ENCODE measurements at places on chromosomes 12 and 14.
A peak's percentile ranks its signal among the peaks of the same experiment; 100 is the strongest.

GRCh38 chr14:104898870-104899510, 25.7 kb upstream of the PLD4 start:
- no peak for DNase-seq

GRCh38 chr14:64760146-64760755, 56.0 kb downstream of the PLEKHG3 start:
- peak; percentile 26 for DNase-seq

DNA sequence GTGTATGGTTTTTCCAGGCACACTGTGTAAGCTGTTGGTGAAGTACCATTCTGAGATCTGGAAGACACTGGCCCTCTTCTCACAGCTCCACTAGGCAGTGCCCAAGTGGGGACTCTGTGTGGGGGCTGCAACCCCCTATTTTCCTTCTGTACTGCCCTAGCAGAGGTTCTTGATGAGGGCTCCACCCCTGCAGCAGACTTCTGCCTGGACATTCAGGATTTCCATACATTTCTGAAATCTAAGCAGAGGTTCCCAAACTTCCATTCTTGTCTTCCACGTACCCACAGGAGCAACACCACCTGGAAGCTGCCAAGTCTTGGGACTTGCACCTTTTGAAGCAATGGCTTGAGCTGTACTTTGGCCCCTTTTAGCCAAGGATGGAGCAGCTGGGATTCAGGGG, 85.2 kb upstream of the PRMT8 start:
- DNase-seq = no peak

- no peak for DNase-seq
Observed at GRCh38 chr12:114742363-114742762, 58.4 kb upstream of the TBX3 start.

DNA sequence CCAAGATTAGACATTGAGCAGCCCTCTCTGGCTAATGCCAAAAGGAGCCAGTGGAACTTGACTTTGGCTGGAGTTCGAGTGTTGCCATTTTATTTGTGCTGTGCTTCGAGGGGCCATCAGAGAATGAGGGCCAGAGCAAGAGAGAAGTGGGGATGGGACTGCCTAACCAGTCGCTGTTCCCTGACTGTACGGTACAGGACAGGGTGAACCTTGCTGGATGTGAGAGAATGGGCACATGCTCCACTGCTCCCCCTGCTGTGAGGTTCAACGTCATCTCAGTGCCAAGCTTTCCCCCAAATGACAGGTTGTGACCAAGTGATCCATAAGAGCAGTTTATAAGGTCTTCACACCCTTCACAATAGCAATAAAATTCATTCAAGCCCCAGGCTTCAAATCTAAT, 55.1 kb upstream of the BCL11B start:
- DNase-seq = no peak

DNA sequence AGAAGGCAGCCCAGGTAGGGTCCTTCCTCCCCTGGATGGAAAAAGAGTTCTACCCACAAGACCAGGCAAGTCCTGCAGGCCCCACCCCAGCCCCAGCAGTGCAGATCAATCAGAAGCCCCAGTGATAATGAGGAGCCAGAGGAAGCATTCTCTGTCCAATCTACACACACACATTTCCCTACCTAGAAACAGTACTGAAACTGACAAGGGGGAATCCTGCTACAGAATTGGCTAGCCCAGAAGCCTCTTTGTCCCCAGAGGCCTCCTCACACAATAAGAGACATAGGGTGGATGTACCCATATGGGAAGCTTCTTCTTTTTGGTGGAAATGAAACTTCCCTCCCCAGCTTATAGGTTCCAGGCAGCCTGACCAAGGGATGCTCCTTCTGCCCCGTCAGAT, 9.9 kb downstream of the FSCB start:
- DNase-seq = no peak

All from stimulated activated CD4-positive, alpha-beta T cell treated with anti-CD3 and anti-CD28 coated beads, TNF-alpha, amount 100 ng/mL, for 1 hour (primary cell).